Activated naive CD8-positive, alpha-beta T cell treated with anti-CD3 and anti-CD28 coated beads for 36 hours (primary cell): ENCODE measurements at places on chromosomes 6 and 20.

GRCh38 chr20:33675136-33675959 lies 1.1 kb upstream of the NECAB3 start:
- DNase-seq, result no peak

DNA sequence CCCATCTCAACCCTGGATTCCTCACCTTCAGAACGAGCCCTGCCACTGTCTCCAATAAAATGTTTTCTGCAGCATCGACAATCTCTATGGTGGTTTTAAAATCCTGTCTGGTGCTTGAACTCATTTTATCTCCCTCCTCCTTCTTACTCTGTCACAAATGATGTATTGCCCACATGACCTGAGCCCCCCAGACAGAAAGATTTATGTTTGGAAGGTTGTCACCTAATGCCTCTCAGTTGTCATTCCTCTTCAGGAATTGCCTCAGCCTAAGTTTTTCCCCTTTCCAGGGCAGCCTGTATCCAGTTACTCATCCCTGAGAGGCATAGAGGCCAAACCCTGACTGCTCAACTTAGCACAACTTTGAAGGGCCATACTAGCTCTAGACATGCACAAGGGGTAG lies 9.2 kb downstream of the GPX5 start:
- no peak for DNase-seq

GRCh38 chr6:37277001-37277409 lies 19.1 kb upstream of the TMEM217 start:
- no peak for DNase-seq

GRCh38 chr20:40317156-40317790 lies 371.8 kb downstream of the MAFB start:
- DNase-seq, result no peak

DNA sequence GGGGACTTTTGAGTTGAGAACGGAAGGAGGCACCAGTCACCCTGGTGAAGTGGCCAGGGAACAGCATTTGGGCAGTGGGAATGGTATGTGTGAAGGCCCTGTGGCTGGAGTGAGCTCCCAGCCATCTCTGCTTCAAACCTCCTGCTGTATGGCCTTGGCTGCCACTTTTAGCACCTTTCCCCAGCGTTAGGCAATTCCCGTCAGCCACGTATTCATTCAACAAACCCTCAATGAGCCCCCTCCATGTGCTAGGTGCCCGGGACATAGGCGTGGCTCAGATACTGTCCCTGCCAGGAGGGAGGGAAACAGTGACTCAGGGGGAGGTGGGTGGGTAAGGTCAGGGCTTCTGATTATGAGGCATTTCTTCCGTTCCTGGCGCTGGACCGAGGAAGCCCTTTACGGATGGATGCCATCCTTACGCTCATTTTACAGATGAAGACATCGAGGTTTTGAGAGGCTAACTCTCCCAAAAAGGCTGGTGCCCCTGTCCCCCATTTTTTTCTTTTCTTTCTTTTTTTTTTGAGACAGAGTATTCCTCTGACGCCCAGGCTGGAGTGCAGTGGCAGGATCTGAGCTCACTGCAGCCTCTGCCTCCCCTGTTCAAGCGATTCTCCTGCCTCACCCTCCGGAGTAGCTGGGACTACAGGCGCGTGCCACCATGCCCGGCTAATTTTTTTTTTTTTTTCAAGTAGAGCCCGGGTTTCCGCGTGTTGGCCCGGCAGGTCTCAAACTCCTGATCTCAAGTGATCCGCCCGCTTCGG lies 37.5 kb downstream of the SRC start:
- DNase-seq, result peak; percentile 22

DNA sequence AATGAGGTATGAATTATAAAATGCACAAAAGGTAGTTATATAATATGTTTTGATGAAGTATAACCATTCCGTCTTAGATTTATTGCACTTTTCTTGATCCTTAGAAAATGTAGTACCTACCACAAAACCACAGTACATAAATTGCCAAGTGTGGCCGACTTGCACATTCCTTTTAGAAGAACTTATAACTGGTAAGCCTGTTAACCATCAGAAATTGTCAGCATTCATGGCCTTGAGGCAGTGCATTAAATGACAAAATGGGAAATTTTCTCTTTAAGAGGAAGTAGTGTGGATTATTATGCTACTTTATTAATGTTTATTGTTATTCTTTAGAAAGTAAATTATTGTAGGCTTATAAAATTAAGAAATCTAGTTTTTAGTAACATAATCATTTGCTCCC lies 29.6 kb downstream of the TAB2 start:
- DNase-seq, result no peak

DNA sequence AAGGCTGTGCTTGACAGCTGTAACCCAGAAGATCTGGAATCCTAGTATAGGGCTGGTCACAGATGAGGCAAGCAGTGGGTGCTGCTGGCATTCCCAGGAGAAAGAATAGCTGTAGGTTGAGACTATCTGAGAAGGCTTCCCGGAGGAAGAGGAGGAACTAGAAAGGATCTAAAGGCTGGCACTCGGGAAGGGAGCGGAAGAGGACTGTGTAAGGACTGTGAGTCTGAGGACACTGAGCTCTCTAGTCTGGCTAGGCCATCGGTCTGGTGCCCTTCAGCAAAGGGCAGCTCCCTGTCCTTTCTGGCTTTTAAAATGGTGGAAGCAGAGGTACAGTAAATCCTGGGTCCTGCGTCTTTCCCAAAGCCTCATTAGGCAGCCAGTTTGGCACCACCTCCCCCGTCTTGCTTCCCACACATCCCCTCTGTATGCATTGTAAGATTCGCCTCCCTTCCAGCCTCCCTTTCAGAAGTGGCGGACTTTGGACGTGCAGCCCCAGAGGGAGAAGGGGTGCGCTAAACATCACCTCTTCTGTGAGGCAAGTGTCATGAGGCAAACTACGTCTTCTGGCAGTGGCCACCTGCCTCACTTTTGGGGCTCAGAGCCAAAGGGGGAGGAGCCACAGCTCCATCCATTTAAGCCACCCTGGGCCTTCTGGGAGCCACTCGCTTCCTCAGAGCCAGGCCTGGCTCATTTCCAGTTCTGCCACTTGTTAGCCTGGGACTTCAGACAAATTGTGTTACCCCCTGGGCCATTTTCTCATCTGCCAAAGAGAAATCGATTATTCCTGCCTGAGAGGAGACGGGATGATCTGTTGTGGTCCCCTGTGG lies 8.6 kb downstream of the SNPH start:
- no peak for DNase-seq

- no peak for DNase-seq
These were observed 19.0 kb upstream of the SERINC3 start for GRCh38 chr20:44540834-44541233.

- no peak for DNase-seq
These were observed 4.3 kb upstream of the ADGB start for GRCh38 chr6:146594495-146594894.

DNA sequence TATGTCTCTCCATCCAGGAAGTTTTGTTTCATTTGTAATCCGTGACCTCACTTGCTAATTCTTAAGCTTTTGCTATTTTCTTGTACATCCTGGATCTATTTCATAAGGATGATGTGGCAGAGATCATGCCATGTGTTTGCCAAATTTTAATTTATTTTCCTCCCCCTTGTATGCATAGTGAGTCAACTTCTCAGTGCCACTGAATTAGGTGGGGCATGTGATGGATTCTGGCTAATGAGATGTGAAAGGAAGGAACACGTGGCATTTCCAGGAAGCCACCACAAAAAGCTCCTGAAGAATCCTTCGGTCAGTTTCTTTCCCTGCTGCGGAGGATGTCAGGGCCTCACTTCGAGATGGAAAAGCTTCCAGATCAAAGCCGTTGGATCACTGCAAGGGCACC lies 86.2 kb upstream of the PRL start:
- DNase-seq, result no peak

DNA sequence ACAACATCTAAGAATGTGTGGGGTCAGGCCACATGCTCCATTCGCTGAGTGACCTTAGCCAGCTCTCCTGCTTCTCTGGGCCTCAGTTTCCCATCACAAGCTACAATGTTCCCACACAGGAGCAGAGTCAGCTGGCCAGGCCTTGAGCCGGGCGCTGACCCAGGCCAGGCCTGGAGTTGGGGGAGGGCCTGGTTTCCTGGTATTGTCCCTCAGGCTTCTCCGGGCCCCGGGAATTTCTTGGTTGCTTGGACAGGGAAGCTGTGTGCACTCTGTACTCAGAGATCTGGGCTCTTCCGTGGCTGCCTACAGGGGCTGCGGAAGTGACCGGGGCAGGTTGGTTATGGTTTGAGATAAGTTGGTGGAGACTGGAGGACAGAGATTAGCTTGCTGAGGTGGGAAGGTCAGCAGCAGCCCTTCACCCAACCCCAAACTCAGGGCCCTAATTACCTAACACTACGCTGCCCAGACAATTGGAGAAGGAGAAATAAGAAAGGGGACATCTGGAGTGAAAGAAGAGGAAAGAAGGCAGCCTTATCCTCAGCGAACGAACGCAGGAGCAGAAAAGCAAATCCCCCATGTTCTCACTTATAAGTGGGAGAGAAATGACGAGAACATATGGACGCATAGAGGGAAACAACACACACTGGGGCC lies 6.2 kb downstream of the TGM2 start:
- no peak for DNase-seq

- DNase-seq, result no peak
These were observed 30.1 kb upstream of the NTSR1 start for GRCh38 chr20:62678553-62678952.

DNA sequence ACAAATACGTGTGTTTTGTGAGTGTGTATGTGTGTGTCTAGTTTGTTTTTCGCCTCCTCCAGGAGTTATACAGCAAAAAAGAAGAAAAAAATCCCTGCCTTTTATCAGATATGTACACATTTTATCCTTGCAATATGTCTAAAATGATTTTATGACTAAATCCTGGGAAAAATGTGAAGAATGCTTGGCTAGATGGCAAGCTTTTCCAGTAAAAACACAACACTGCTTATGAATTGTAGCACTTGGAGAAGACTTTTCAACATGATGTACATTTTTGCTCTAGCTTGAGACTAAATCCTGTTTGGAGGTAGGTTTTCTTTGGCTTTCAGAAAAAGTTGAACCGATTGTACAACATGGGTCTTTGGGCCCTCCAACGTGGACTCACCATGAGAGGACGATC lies 160.2 kb downstream of the GMPR start:
- DNase-seq, result no peak

DNA sequence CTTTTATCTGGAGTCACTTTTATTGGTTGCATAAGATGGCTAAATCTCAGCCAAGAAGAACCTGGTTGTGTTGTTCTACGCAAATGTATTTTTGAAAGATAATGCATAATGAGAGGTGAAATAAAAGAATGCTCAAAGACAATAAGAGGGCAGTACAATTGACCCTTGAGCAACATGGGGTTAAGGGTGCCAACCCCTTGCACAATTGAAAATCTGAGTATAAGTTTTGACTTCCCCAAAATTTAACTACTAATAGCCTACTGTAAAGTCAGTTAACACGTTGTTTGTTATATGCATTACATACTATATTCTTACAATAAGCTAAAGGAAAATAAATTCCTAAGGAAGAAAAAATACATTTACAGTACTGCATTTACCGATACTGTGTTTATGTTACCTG lies 5.9 kb downstream of the RNF146 start:
- DNase-seq, result no peak

DNA sequence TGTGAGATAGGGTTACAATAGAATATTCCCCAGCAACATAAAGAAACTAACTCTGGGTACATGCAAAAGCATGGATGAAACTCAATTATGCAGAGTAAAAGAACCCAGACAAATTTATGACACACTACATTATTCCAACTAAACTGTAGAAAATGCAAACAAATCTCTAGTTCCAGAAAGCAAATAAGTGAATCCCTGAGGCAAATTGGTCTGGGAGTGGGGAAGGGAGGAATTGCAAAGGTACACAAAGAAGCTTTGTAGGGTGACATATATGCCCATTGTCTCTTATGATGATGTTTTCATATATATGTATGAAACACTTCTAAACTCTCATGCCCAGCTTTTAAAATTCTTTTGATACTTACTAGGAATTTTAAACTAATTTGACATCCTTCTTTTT lies 266.0 kb downstream of the CDKAL1 start:
- DNase-seq, result no peak

DNA sequence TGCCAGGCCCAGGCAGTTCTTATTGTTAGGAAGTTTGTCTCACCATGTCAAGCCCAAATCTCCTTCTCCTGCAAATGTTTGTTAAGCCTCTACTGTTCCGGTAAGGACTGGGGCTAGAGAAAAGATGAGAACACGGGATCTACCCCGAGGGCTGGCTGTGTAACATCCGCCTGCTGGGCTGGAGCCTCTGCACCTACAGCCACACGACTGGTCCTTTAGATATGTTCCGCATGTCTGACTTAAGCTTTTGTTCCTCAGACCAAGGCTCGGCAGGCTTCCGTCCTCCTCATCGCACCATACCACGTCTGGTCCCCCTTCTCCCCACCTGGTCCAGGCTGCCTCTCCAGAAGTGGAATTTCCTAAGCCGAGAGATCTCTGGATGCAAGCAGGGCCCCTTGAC lies 2.6 kb downstream of the GHRH start:
- DNase-seq, result no peak

GRCh38 chr6:107185391-107185970 lies 70.2 kb upstream of the BEND3 start:
- no peak for DNase-seq

- no peak for DNase-seq
These were observed 193.1 kb upstream of the ARG1 start for GRCh38 chr6:131379948-131380347.

GRCh38 chr6:56916849-56917551 lies 37.9 kb upstream of the BEND6 start:
- DNase-seq, result no peak

- peak; percentile 6 for DNase-seq
These were observed 10.6 kb downstream of the TAAR1 start for GRCh38 chr6:132648356-132648755.

GRCh38 chr6:134373282-134373922 lies 55.5 kb upstream of the SGK1 start:
- no peak for DNase-seq

- no peak for DNase-seq
These were observed 247.9 kb downstream of the ANKRD60 start for GRCh38 chr20:57980506-57980905.

GRCh38 chr20:34956751-34957472 lies 1.2 kb downstream of the MYH7B start:
- no peak for DNase-seq

DNA sequence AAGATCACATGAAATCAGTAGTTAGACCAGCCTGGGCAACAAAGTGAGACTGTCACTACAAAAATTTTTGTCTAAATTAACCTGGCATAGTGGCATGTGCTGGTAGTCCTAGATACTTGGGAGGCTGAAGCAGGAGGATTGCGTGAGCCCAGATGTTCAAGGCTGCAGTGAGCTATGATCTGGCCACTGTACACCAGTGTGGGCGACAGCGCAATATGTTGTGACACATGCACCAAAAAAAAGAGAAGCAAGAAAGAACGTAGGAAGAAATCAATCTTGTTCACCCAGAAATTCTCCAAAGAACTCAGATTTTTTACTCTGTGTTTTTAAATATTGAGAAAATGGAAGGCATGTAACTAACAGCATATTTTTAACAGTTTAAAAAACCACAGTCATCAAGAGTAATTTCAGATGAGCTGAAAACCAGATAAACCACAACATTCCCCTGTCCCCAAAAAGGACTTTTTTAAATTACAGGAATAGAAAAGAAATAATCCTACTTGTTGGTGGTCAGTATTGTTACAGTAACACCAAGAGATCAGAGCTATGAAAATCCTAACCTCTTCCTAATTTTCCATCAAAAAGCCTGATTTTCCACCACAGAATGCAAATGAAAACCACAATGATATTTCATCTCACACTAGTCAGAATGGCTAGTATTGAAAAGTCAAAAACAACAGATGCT lies 240.2 kb downstream of the KHDC1L start:
- no peak for DNase-seq

- DNase-seq, result no peak
These were observed 825 bp downstream of the RIMS1 start for GRCh38 chr6:71887006-71887743.
